ENCODE measurements at places on chromosomes 3 and 15. TPM values are rescaled to one million over a fixed set of nuclear protein-coding genes. Genes with fewer than 3 reads are reported as not detected.

GRCh38 chr15:96058103-96058851 is 272.2 kb upstream of the NR2F2 start:
- peaks cover 18% of the 10 kb centered on the region for H3K4me1 ChIP-seq
- H3K27ac ChIP-seq, result no peak overlapping the region
- DNase-seq, result no peak

GRCh38 chr15:82641129-82641798 is 5.9 kb downstream of the CPEB1 start:
- H3K27me3 ChIP-seq, result peaks cover 76% of the 10 kb centered on the region
- H3K4me3 ChIP-seq, result no peak overlapping the region
- H3K36me3 ChIP-seq, result no peaks in the 10 kb centered on the region
- no peak for DNase-seq
- no peaks in the 10 kb centered on the region for H3K4me1 ChIP-seq

- no peaks in the 10 kb centered on the region for H3K36me3 ChIP-seq
- no peak overlapping the region for H3K4me3 ChIP-seq
- H3K4me1 ChIP-seq, result 0 out of 2 replicates have a peak, but pooled peaks cover 4% of the 10 kb centered on the region
- DNase-seq, result no peak
Observed at GRCh38 chr3:105444725-105445124, 78.0 kb downstream of the ALCAM start.

- peaks cover 5% of the 10 kb centered on the region for H3K27me3 ChIP-seq
- H3K4me1 ChIP-seq, result no peaks in the 10 kb centered on the region
Observed at GRCh38 chr15:61327019-61327631, 98.0 kb upstream of the RORA start.

- H3K4me3 ChIP-seq, result no peak overlapping the region
- H3K27ac ChIP-seq, result no peak overlapping the region
- no peaks in the 10 kb centered on the region for H3K36me3 ChIP-seq
Observed at GRCh38 chr3:4588466-4588865, 95.3 kb downstream of the ITPR1 start.

DNA sequence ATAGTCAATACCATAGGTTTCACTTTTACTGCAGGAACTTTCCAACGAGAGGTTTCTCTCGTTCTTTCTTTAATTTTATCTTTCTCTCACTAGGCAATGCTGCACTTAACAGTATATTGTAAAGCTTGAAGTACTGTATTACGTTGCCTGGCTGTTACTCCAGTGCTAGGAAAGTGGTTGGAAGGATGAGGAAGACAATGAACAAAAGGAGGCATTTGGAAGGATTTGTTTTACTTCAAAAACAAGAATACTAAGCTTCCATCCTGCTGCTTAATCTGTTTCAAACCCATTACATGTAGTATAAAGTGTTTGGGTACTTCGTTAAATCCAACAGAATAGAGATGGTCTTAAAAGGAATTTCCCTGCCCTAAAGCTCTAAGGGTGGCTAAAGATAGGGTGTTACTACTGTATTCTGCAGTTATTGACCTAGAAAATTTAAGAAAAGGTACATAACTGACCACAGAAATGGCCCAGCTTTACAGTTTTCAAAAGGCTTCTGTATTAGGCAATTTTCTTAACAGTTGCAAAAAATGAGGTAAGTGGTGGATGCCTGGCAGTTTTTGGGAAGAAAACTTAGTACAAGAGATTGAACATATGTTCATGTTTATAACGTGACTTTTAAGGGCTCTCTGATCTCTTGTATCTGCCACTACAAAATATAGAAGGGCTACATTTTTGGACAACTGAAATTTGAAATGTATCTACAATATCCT is 785 bp upstream of the IFT57 start:
- peak overlapping the region; percentile 2 for H3K27ac ChIP-seq
- peak overlapping the region; percentile 85 for H3K4me3 ChIP-seq
- H3K36me3 ChIP-seq, result peaks cover 8% of the 10 kb centered on the region
- no peaks in the 10 kb centered on the region for H3K27me3 ChIP-seq

DNA sequence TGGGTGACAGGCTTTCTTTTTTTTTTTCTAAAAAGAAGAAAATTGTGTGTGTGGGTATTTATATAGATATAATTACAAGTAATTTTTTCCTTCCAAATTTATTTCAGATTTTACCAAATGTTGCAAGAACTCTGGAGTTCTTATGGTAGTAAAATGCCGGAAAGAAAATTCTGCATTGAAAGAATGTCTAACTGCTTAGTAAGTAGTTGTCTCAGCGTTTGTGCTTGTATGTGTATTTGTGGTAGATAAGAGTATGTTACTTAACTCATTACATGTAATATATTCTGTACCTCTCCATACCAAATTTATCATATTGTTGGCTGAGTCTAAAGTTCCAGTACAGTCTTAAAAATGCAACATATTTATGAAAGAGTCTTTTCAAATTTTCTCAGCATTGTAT is 32.3 kb upstream of the ZCWPW2 start:
- no peak for DNase-seq
- H3K27me3 ChIP-seq, result no peaks in the 10 kb centered on the region
- H3K4me1 ChIP-seq, result no peaks in the 10 kb centered on the region
- H3K4me3 ChIP-seq, result no peak overlapping the region
- H3K27ac ChIP-seq, result no peak overlapping the region

DNA sequence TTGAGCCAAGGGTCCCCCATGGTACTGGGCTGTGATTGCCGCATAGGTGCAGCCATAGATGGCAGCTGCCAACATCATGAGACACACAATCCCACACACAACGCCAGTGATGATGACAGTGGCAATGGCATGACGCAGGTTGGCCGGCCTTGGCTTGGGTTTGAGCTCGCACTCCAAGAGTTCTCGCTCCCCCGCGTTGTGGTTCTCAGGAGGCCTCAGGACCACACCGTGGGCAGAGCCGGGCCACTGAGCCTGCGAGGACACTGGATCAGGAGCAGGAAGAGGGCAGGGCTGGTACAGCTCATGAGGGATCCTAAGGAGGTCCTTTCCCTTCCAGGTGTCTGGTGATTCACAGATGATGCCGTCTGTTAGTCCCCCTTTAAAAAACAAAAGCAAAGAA is 9.3 kb downstream of the LRTM1 start:
- DNase-seq, result no peak
- no peak overlapping the region for H3K4me3 ChIP-seq
- H3K4me1 ChIP-seq, result no peaks in the 10 kb centered on the region
- H3K27me3 ChIP-seq, result no peaks in the 10 kb centered on the region
- no peaks in the 10 kb centered on the region for H3K36me3 ChIP-seq

- no peak overlapping the region for H3K27ac ChIP-seq
- no peak overlapping the region for H3K4me3 ChIP-seq
- H3K4me1 ChIP-seq, result no peaks in the 10 kb centered on the region
- DNase-seq, result no peak
- peaks cover 42% of the 10 kb centered on the region for H3K27me3 ChIP-seq
Observed at GRCh38 chr15:23072633-23073032, 33.3 kb upstream of the TUBGCP5 start.

GRCh38 chr15:42931702-42932486 is 11.3 kb upstream of the TTBK2 start:
- no peak overlapping the region for H3K27ac ChIP-seq
- no peaks in the 10 kb centered on the region for H3K36me3 ChIP-seq
- H3K4me1 ChIP-seq, result no peaks in the 10 kb centered on the region
- DNase-seq, result no peak
- H3K4me3 ChIP-seq, result no peak overlapping the region
- H3K27me3 ChIP-seq, result no peaks in the 10 kb centered on the region

GRCh38 chr15:51262463-51262862 is 75.9 kb downstream of the CYP19A1 start:
- no peak for DNase-seq
- no peaks in the 10 kb centered on the region for H3K4me1 ChIP-seq
- H3K27ac ChIP-seq, result no peak overlapping the region
- no peak overlapping the region for H3K4me3 ChIP-seq
- no peaks in the 10 kb centered on the region for H3K36me3 ChIP-seq

DNA sequence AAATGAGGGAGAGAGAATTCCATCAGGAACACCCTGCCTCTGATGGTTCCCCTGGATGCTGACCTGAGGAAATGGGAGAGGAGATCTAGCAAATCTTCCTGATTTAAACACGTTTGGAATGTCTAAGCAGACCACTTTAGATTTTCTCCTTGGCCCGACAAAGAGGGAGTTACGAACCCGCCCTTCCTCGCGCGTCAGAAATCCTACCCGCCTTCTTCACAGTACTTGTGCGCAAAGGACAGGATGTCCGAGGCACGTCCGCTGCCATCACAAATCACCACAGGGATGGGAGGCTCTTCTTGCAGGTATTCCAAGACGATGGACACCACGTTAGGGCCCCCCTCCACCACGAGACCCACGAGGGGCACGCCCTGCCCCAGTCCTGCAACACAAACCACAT is 38.6 kb downstream of the TRPM1 start:
- H3K4me3 ChIP-seq, result no peak overlapping the region
- H3K27me3 ChIP-seq, result peaks cover 27% of the 10 kb centered on the region
- H3K36me3 ChIP-seq, result no peaks in the 10 kb centered on the region
- no peak overlapping the region for H3K27ac ChIP-seq
- H3K4me1 ChIP-seq, result no peaks in the 10 kb centered on the region

- no peaks in the 10 kb centered on the region for H3K36me3 ChIP-seq
- no peak overlapping the region for H3K4me3 ChIP-seq
- H3K27me3 ChIP-seq, result no peaks in the 10 kb centered on the region
- H3K27ac ChIP-seq, result no peak overlapping the region
- no peak for DNase-seq
Observed at GRCh38 chr3:13791198-13792050, 88.4 kb downstream of the WNT7A start.

DNA sequence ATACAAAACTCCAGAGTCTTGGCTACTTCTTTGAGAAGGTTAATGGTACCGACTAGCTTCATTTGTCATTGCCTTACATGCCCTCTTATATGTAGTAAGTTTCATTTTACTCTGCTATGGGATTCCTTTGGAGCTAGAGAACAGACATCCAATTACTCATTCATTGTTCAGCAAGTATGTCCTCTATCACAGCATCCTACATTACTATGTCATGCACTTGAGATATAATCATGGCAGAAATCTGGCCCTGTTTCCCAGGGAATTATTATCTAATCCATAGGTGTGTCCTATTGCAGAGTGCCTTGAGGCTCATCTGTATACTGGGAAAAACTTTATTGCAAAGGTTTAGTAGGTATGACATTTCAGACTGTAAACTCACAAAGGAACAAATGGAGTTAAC is 333.1 kb upstream of the NECTIN3 start:
- no peaks in the 10 kb centered on the region for H3K36me3 ChIP-seq
- no peaks in the 10 kb centered on the region for H3K4me1 ChIP-seq
- H3K27ac ChIP-seq, result no peak overlapping the region
- H3K4me3 ChIP-seq, result no peak overlapping the region
- no peaks in the 10 kb centered on the region for H3K27me3 ChIP-seq
- no peak for DNase-seq

GRCh38 chr15:49530092-49530491 is 90.5 kb downstream of the FAM227B start:
- no peaks in the 10 kb centered on the region for H3K4me1 ChIP-seq
- no peaks in the 10 kb centered on the region for H3K36me3 ChIP-seq
- no peak for DNase-seq

GRCh38 chr3:42023380-42023779 is 61.5 kb upstream of the ULK4 start:
- H3K27me3 ChIP-seq, result no peaks in the 10 kb centered on the region
- no peak overlapping the region for H3K4me3 ChIP-seq
- H3K27ac ChIP-seq, result no peak overlapping the region
- DNase-seq, result no peak

DNA sequence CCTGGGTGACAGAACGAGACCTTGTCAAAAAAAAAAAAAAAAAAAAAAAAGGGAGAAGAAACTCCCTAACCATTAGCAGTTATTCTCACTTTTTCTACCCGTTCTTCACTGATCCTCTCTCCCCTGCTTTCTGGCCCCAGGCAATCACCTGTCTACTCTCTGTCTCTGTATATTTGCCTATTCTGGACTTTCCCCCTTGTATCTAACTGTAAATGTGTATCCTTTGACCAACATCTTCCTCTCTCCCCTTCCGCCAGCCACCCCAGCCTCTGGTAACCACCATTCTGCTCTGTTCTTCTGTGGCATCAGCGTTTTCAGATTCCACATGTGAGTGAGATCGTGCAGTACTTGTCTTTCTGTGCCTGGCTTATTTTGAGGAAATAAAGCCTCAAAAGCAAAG is 6.9 kb downstream of the CYFIP1 start:
- H3K27me3 ChIP-seq, result no peaks in the 10 kb centered on the region
- no peak overlapping the region for H3K4me3 ChIP-seq

- no peaks in the 10 kb centered on the region for H3K27me3 ChIP-seq
- DNase-seq, result no peak
- H3K4me3 ChIP-seq, result no peak overlapping the region
- no peaks in the 10 kb centered on the region for H3K4me1 ChIP-seq
- no peaks in the 10 kb centered on the region for H3K36me3 ChIP-seq
Observed at GRCh38 chr3:11463591-11463990, 180.1 kb downstream of the VGLL4 start.

GRCh38 chr3:123627673-123628670 is 43.1 kb upstream of the HACD2 start:
- no peak for DNase-seq
- H3K4me1 ChIP-seq, result peaks cover 39% of the 10 kb centered on the region
- H3K36me3 ChIP-seq, result no peaks in the 10 kb centered on the region
- H3K27me3 ChIP-seq, result no peaks in the 10 kb centered on the region
- H3K4me3 ChIP-seq, result no peak overlapping the region

DNA sequence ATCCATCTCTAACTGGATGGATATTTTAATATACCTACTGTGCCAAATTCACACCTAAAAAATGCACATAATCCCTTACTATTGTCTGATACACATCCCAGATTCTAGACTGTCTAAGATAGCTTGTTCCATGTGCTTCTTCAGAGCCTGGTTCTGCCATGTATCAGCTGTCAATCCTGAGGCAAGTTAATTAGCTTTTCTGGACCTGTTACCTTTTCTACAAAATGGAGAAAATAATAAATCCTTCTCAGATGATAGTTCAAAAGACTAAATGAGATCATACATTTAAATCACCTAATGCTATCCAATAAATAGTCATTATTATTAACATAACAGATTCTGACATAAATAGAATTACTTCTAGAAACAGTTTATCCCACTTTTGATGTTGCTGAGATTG is 66.1 kb downstream of the KBTBD12 start:
- no peak for DNase-seq
- no peaks in the 10 kb centered on the region for H3K36me3 ChIP-seq
- H3K27me3 ChIP-seq, result no peaks in the 10 kb centered on the region
- H3K4me3 ChIP-seq, result no peak overlapping the region
- no peak overlapping the region for H3K27ac ChIP-seq

The GOLGA6A gene
- not detected for total RNA-seq

The BSN gene
- 0.23 TPM for total RNA-seq

The SLC51A gene
- 10.3 TPM for total RNA-seq

The OR5K2 gene
- total RNA-seq, result not detected

The B3GALNT1 gene
- total RNA-seq, result 17.3 TPM

The CYP11A1 gene
- total RNA-seq, result 7.1 TPM

The B4GALT4 gene
- 32.9 TPM for total RNA-seq

The CCR1 gene
- 0.28 TPM for total RNA-seq

The P2RY14 gene
- not detected for total RNA-seq

All from PC-9 (cell line).